ENCODE measurements at places on chromosomes 6 and 20.

- no peak for DNase-seq
Observed at GRCh38 chr20:17867131-17867925, 101.3 kb downstream of the SNX5 start.

GRCh38 chr6:55666037-55666436 lies 87.0 kb upstream of the HMGCLL1 start:
- no peak for DNase-seq

DNA sequence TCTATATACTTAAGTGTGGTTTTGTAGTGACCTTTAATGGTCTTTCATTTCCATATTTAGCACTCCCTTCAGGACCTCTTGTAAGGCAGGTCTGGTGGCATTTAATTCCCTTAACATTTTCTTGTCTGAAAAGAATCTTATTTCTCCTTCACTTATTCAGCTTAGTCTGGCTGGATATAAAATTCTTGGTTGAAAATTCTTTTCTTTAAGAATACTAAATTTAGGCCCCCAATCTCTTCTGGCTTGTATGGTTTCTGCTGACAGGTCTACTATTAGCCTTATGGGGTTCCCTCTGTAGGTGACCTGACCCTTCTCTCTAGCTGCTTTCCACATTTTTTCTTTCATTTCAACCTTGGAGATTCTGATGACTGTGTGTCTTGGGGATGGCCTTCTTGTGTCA lies 236.9 kb downstream of the THBS2 start:
- no peak for DNase-seq

GRCh38 chr6:105167914-105168313 lies 11.9 kb downstream of the POPDC3 start:
- DNase-seq, result no peak

DNA sequence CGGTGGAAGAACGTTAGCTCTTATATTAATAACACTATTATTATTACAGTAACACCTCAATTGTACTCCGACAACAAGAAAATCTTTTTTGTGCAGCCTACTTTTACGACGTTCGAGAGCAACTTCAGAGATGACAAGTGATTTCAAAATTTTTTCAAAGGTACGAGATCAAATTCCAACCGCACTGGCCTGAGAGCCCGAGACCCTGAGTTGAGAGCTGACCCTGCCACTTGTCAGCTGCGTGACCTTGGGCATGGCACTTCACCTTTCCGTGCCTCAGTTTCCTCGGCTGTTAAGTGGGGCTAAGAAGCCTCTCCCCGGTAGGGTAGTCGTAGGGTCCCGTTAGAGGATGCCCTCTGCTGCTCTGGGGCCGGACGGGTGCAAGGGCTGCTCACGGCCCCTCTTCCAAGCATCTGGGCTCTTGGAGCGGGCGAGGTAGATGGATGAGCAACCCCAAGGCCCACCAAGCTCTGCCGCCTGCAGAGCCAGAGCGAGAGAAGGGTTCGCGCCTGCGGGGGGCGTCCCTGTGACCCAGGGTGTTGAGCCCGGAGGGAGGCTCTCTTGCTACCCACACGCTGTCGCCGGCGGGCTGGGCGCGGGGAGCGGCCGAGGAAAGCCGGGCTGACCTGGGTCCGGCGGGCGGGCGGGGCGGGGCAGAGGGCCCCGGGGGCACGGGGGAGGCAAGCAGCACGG lies 510 bp downstream of the NDRG3 start:
- DNase-seq, result no peak

- DNase-seq, result no peak
Observed at GRCh38 chr6:13831615-13832014, 17.3 kb upstream of the MCUR1 start.

Data from AG09309 (cell line).